Ovary (tissue), 10 donors: ENCODE measurements at places on chromosomes 7 and 10.
A peak's percentile ranks its signal among the peaks of the same experiment; 100 is the strongest.

GRCh38 chr7:86926732-86927131, 132.7 kb downstream of the ELAPOR2 start:
- no peak for DNase-seq

DNA sequence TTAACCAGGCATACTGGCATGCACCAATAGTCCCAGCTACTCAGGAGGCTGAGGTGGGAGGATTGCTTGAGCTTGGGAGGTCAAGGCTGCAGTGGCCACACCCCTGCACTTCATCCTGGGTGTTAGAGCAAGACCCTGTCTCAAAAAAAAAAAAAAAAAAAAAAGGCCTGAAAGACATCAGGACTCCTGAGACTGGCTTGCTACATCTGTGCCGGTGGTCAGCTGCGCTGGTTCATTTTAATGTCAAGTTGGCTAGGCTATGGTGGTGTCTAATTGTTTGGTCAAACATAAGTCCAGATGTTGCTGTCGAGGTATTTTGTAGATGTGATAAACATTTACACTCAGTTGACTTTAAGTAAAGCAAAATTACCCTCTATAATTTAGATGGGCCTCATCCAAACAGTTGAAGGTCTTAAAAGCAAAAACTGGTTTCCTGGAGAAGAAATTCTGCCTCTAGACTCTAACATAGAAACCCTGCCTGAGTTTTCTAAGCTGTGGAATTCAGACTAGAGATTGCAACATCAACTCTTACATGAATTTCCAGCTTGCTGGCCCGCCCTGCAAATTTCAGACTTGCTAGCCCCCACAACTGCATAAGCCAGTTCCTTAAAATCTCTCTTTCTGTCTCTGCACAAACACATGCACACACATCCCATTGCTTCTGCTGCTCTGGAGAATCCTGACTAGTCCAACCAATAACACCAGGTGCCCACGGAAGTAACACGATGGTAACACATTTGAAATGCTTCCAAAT, 18.2 kb downstream of the MYOF start:
- peak; percentile 60 for DNase-seq

GRCh38 chr10:17504547-17505245, 50.3 kb upstream of the ST8SIA6 start:
- DNase-seq: no peak

DNA sequence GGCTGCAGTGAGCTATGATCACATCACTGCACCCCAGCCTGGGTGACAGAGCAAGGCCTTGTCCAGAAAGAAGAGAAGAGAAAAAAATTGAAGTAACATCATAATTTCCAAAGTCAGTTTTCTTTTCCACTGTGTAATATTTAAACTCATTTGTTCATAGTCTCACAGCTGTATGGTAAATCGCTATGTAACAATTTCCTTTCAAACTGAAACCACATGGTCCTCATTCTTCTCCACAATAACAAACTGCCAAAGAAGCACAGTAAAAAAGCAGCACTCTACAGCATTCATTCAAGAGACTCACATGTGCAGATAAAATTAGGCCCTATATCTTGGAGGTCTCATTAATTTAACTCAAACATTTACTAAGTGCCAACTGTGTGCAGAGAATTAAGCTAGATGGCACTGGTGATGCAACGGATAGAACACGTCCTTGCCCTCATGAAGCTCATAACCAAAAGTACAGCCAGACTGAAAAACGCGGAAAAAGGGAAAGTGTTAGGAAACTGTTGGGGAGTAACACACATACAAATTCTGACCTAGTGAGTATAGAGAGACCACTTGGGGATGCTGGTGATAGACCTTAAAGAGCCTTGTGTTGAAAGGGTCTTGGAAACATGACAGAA, 174.0 kb upstream of the KCTD7 start:
- DNase-seq: no peak

DNA sequence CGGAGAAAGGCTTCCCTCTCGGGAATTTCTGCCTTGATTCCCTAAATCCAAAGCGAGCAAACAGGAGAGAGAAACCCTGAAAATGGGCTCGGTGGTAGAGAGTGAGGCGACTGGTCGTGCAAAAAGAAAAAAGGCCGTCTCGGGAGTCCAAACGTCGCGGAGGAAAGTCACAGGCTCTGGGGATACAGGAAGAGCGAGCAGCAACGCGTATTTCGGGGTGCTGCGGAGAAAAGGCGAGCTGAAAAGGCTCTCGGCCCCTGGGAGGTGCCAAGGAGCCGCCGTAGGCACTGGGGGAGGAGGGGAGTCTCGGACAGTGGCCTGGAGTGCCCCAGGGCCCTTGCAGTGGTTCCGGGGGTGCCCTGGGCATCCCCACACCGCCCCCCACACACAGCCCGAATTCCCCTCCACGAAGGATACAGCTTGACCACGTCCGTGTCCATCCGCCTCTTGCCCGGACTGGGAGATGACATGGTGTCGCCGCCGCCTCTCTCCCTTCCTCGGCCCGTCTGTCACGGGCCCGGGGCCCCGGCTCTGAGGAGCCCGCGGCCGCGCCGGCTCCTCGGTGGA, 591 bp downstream of the UBE2H start:
- peak; percentile 66 for DNase-seq
